Occipital lobe (tissue), 3 donors: ENCODE measurements at places on chromosomes 1 and 21. TPM values are rescaled to one million over a fixed set of nuclear protein-coding genes. Genes with fewer than 3 reads are reported as not detected.

The GJB4 gene
- not detected for total RNA-seq

GRCh38 chr1:152946248-152946647, 758 bp upstream of the SPRR5 start:
- no peak for DNase-seq

GRCh38 chr1:213689260-213689659, 298.5 kb upstream of the PROX1 start:
- DNase-seq = no peak

- DNase-seq = no peak
These were observed 757.3 kb downstream of the LTN1 start for GRCh38 chr21:28235169-28235895.

GRCh38 chr1:65497256-65497830, 76.9 kb downstream of the LEPR start:
- DNase-seq = no peak

DNA sequence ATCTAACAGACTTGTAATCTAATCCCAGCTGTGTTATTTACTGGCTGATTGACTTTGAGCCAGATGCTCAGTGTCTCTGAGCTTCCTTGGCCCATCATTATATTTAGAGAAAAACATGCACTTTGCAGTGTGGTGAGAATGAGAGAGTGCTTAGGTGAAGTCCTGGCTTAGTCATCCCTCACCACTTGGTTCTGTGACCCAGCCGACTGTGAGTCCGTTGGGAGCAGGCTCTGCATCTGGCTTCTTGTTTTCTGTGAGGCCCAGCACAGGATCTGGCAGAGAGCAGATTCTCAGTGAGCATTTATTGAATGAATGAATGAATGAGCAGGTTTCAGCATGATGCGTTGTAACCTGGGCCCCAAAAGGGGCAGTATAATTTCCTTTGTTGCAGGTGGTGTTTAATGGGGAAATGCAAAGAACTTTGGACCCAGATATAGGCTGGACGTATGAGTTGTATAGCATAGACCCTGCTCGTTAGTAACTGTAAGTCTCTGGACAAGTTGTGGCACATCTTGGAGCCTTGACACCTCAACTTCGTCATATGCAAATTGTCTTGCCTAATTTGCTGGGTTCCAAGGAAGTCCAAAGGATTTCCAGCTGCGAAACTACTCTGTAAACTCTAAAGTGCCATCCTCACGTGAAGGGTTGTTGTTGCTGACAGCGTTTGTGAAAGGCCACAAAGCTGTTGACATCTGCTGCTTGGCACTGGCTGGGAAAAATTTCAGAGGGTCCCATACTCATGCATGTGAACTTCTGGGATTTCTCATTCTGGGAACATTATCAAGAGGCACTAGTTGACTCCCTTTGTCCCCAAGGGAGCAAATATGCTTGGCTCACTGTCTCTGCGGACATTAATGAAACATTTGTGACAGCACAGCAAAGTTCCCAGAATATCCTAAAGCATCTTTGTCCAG, 138.8 kb upstream of the USP24 start:
- DNase-seq = no peak

- no peak for DNase-seq
These were observed 54.9 kb upstream of the AJAP1 start for GRCh38 chr1:4599521-4599920.

DNA sequence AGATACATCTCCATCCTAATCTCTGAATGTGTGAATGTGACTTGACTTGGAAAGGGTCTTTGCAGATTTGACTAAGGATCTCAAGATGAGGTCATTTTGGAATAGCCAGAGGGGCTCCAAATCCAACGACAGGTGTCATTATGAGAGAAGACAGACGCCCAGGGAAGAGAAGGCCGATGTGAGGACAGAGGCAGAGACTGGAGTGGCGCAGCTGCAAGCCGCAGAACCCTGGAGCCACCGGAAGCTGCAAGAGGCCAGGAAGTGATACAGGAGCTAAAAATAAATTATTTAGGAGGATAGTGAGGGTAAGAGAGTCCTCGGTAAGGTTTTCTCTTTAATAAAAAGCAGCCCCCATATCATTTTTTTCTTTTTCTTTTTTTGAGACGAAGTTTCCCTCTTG, 9.7 kb upstream of the AADACL4 start:
- DNase-seq = no peak

GRCh38 chr1:238777551-238777950, 608.8 kb upstream of the CHRM3 start:
- no peak for DNase-seq

The FAM20B gene
- total RNA-seq = 50.8 TPM

The TEDDM1 gene
- not detected for total RNA-seq
